T-helper 2 cell (primary cell): ENCODE measurements at places on chromosomes 7 and 10.

DNA sequence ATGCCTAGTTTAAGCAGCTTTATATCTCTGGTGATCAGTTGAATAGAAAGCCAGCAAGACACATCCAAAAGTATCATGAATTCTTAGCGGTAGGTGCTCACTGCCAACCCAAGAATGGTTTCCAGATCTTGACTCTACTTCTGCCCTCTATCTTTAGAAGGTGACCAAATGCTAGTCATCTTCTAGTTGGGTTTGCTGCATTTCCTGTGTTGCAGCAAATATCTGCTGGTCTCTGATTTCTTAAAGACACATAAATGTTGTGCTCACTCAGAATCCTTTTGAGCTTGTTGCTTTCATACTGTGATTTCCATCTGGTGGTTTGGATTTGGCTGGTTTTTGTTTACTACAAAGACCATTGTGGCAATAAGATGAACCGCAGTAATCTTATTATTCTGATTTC, 2.2 kb downstream of the CDC123 start:
- DNase-seq: no peak

- no peak for DNase-seq
Observed at GRCh38 chr7:129127154-129127553, 17.4 kb upstream of the TSPAN33 start.

- DNase-seq: peak; percentile 58
Observed at GRCh38 chr10:102452672-102453340, 1.5 kb upstream of the C10orf95 start.

- DNase-seq: no peak
Observed at GRCh38 chr7:30133736-30134610, 813 bp upstream of the MTURN start.
